IPS DF 6.9 (cell line): ENCODE measurements at places on chromosomes 13 and 19.

- DNase-seq: no peak
Measured at GRCh38 chr13:98187965-98188261, 10.8 kb upstream of the RNF113B start.

GRCh38 chr13:49052813-49053212 lies 77.1 kb downstream of the FNDC3A start:
- DNase-seq: no peak

GRCh38 chr13:109586509-109587346 lies 199.7 kb downstream of the IRS2 start:
- no peak for DNase-seq

DNA sequence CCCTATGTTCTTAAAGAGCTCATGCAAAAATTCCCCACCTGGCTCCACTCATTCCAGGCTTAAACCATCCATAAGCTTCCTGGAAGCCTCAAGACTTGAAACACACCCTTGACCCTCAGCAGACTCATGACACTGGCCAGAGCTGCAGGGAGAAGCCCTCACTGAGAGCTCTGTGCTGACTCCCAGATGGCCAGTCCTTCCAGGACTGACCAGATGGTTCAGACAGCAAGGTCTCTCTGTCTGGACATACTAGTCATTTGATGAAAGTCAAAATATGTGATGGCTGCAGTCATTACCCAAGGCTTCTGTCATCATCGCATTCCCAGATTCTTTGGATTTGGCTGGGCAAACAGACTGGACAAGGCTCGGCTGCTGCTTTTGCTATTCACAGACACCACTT lies 397.4 kb downstream of the FOXO1 start:
- DNase-seq: no peak

GRCh38 chr19:46892252-46893179 lies 31.7 kb downstream of the ARHGAP35 start:
- no peak for DNase-seq

- no peak for DNase-seq
Measured at GRCh38 chr19:29266001-29266400, 53.0 kb upstream of the UQCRFS1 start.

GRCh38 chr13:49502954-49503353 lies 7.2 kb downstream of the PHF11 start:
- DNase-seq: no peak

DNA sequence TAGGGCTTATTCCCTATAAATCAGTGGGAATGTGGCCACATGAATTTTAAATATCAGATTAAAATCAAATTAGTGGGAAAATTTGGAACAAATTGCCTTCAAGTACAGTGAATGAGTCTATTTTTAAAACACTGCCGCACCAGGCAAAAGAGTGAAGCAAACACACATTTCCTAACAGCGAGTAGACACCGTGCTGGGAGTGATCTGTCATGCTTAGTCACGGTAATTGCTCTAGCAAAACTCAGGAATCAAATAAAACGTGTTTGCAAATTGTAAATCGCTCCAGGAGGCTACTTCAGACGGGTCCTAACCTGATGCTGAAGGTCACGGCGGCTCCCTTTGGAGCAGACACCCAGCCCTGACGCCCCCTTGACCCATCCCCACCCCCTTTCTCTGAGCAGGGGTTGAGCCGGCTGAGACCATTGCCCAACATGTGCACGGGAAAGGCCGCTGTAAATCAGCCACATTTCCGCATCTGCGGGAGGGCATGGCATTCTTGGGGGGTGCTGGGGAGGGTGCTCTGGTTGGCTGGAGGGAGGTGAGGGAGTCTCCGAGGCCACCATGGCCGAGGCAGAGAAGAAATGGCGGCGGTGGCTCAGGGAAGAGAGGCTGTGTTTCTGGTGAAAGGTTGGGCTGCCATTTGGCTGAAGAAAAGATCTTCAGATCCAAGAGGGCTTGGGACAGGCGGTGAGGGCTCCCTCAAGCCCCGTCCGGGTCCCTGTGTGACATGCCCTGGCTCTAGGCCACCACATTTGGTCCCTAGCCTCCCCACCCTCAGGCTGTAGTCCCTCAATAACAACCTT lies 8.9 kb downstream of the CEBPA start:
- DNase-seq: no peak

- no peak for DNase-seq
Measured at GRCh38 chr13:100389617-100390016, 199.0 kb downstream of the GGACT start.
